Right hindlimb (tissue), 1 donor: ENCODE measurements at places on chromosomes 5 and 9.

- DNase-seq, result no peak
Observed at GRCh38 chr5:118802335-118802734, 186.0 kb downstream of the DTWD2 start.

- no peak for DNase-seq
Observed at GRCh38 chr9:70395652-70396051, 18.8 kb downstream of the KLF9 start.

GRCh38 chr5:33257807-33258429, 182.8 kb upstream of the TARS1 start:
- DNase-seq, result no peak

DNA sequence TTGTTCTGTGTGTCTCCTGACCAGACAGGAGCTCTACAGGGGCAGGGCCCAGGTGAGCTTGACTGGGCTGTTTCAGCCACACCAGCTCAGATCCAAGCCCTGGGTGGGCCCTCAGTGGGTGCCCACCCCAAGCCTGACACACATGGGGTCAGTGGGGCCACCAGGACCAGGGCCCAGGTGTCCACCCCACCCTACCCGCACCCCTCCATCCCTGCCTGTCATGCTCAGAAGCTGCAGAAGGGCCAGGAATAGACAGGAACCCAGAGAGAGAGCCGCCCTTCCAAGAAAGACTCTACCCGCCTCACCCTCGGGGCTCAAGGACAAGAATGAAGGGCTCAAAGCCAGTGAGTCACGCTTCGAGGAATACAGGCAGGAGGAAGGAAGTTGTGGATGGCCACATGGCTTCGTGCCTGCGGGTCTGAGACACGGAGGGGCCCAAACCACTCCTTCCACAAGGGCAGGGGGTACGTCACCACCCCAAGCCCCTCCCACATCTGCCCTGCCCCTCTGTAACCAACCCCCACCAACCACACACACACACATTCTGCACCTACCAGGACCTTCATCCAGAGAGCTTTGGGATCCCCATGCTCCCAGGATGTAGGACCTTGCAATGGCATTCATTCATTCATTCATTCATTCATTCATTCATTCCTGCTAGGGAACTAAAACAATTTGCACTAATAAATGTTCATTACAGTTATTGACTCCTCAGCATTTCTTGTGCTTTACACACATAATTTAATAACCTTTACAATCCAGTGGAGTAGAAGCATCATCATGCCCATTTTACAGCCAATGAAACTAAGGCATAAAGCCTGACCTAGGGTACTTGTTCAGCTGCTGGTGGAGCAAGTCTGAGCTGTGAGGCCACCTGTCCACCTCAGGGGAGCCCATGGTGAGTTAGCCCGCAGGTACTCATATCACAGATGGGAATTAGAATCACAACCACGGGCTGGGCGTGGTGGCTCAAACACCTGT, 55.9 kb upstream of the STXBP1 start:
- peak; percentile 69 for DNase-seq

DNA sequence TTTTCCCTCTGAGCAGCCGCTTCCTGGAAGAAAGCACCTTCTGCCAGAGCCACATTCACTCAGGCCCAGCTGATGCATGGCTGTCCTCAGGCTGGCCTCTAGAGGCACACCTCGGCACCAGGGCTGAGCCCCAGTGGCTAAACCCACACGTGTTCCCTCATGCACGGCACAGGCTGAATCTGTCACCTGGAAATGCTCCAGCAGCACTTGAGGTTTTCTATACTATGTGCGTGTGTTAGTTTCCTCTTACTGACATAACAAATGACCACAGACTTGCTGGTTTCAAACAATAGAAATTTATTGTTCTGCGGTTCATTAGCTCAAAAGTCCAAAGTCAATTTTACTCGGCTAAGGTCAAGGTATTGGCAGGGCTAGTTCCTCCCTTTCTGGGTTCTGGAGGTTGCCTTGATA, 141.4 kb downstream of the LRRC70 start:
- DNase-seq, result peak; percentile 29
